ENCODE measurements at places on chromosomes 2 and 18.

- no peak for DNase-seq
These were observed 458.3 kb upstream of the CELF4 start for GRCh38 chr18:38023871-38024270.

- DNase-seq, result no peak
These were observed 109.9 kb upstream of the CAB39 start for GRCh38 chr2:230602562-230603230.

- no peak for DNase-seq
These were observed 9.6 kb upstream of the LYPD6B start for GRCh38 chr2:149028891-149029290.

DNA sequence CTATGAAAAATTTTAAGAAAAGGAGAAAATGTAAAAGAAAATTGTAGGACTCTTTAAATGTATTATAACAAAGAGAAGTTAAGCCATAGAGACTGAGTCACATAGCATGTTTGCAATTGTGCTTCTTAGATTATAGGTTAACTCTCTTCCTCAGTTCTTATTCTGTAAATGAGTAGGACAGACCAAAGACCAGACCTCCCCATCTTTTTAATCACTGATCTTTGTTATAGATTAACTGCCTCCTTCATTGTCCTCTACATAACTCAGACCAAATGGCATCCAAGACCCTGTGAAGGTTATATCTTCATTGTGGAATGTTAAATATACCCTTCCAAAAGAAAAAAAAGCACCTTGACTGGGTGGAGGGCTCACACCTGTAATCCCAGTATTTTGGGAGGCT lies 316.9 kb upstream of the LRRTM4 start:
- no peak for DNase-seq

GRCh38 chr2:143128681-143129580 lies at the start of gene ARHGAP15:
Gene ARHGAP15, plus strand, starts transcription at chr2:143129419.
- DNase-seq, result no peak

- no peak for DNase-seq
These were observed 105.7 kb upstream of the TTC39C start for GRCh38 chr18:23908827-23909226.

DNA sequence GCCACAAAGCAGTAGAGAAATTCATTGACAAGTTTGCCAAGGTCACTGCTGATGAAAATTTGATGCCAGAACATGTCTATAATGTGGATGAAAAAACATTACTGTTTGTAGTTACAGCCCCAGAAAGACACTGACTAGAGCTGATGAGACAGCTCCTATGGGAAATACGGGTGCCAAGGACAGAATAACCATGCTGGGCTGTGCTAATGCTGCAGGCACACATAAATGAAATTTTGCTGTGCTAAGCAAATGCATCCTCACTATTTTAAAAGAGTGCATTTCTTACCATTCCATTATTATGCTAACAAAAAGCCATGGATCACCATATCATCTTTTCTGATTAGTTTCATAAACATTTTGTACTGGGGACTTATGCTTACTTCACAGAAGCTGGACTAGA lies 208.2 kb downstream of the FHOD3 start:
- no peak for DNase-seq

DNA sequence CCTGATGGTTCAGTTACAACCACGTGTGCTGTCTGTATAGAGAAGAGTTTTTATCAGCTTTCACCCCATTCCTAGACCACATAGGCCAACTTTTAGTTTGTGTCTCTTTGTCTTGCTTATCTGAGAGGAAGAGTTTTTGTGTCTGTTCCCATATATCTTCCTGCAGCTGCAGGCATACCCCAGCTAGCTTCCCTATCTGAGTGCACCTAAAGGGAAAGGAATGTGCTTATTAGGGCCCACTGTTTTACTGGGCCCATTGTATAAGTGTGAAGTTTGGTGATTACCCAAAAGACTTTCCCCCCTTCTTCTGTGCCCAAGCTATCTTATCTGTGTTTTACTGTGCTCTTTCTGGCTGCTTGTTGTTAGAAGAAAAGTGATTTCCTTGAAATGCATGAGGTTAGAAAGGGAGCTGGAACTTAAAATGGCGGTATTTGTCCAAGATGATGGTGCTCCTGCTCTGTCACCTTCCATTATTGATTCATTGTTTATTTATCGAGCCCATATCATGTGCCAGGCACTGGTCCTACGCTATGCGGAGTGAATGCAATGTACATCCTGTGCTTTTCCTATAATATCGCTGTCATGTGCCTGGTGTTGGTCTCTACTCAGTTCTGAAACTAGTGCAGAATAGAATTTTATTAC lies 57.2 kb downstream of the NYAP2 start:
- no peak for DNase-seq

GRCh38 chr2:86398500-86399474 lies 42.4 kb upstream of the KDM3A start:
- no peak for DNase-seq

GRCh38 chr18:11146238-11146946 lies 3.0 kb downstream of the PIEZO2 start:
- no peak for DNase-seq

DNA sequence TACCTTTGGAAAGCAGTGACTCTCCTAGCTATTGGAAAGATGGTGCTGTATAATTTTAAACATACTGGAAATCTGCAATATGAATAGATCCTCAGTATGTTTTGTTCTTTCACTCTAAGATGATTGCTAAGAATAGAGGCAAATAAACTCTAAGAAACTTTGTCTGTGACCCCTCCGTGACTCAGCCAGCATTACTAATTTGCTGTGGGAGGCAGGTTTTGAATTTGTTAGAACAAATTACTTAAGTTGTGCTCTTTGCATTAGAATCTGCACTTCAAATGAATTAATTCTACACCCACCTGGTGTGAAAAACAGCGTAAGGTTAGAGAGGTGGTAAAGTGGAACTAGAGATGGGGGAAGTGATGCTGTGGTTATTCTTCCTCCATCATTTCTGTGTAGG lies 142.2 kb downstream of the RAPGEF4 start:
- no peak for DNase-seq

- DNase-seq, result no peak
These were observed 234.8 kb upstream of the PXDN start for GRCh38 chr2:1979138-1979537.

- no peak for DNase-seq
These were observed 82.0 kb downstream of the THNSL2 start for GRCh38 chr2:88252111-88252510.

GRCh38 chr2:205323929-205324328 lies 358.4 kb upstream of the NRP2 start:
- DNase-seq, result no peak

- DNase-seq, result no peak
These were observed 99.8 kb upstream of the NEUROD1 start for GRCh38 chr2:181780047-181780651.
